ENCODE measurements at places on chromosomes 2 and 18. TPM values are rescaled to one million over a fixed set of nuclear protein-coding genes. Genes with fewer than 3 reads are reported as not detected.

The PSTPIP2 gene
- total RNA-seq = 1.3 TPM

DNA sequence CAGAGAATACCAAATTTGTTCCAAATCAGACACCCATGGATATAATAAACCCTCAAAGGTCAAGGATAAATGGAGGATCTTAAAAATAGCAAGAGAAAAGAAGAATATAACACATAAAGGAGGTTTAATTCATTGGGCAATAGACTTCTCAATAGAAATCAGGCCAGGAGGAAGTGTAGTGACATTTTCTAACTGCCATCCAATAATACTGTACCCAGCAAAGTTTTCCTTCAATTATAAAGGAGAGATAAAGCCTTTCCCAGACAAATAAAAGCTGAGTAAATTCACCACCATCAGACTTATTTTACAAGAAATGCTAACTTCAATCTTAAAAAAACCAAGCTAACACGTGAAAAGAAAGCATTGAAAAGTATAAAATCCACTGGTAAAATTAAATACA is 121.6 kb downstream of the MSTN start:
- DNase-seq = no peak

GRCh38 chr2:53911434-53912189 is 51.8 kb upstream of the GPR75 start:
- no peak for DNase-seq

GRCh38 chr2:222025881-222026271 is 272.9 kb downstream of the PAX3 start:
- DNase-seq = no peak

GRCh38 chr2:66494708-66495107 is 59.8 kb downstream of the MEIS1 start:
- no peak for DNase-seq

The DES gene
- total RNA-seq = 21,230 TPM

The AQP4 gene
- total RNA-seq = 0.75 TPM

- no peak for DNase-seq
These were observed 77.2 kb downstream of the NAT8 start for GRCh38 chr2:73564986-73565385.

DNA sequence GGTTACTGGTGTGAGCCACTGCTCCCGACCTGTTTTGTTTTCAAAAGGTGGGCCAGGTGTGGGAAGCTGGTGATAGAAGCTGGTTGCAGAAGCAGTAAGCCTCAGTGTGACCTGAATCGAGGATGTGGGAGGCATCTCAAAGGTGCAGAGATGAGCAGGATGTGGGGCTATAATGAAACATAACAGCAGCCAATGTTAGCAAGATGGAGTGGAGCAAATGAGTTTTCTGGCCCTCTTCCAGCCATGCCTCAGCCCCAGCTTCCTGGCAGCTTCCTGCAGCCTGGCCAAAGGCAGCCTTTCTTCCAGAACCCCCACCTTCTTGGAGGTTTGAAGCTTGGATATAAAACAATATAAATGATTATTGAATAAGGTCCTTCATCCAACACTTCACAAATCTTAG is 184.8 kb downstream of the NCK2 start:
- no peak for DNase-seq

DNA sequence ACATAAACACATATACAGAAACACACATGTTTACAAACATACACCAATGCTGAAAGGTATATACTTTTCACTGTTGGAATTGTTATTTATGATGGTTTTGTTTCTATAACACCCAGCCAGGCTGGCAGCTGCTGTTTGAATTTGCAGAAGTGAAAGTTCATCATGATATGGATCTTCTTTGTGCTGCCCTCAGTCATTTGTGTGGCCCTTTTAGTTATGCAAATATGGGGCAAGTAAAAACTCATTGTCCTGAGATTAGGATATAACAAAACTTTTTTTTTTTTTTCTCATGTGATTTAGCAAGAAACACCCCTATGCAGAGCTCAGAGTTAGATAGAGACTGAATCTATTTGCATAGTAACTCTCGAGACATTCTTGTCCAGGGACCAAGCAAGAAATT is 714.1 kb downstream of the KCNJ3 start:
- DNase-seq = no peak

The LBX2 gene
- total RNA-seq = 0.51 TPM

- DNase-seq = no peak
These were observed 48.6 kb downstream of the SPRED2 start for GRCh38 chr2:65383541-65384488.

- no peak for DNase-seq
These were observed 38.3 kb upstream of the SMAD2 start for GRCh38 chr18:47968721-47969120.

The IL36B gene
- total RNA-seq = not detected

- no peak for DNase-seq
These were observed 355.2 kb upstream of the UBE2E3 start for GRCh38 chr2:180625006-180625844.

GRCh38 chr2:23380562-23381065 is 4.4 kb upstream of the KLHL29 start:
- no peak for DNase-seq

The RGPD3 gene
- 0.08 TPM for total RNA-seq

DNA sequence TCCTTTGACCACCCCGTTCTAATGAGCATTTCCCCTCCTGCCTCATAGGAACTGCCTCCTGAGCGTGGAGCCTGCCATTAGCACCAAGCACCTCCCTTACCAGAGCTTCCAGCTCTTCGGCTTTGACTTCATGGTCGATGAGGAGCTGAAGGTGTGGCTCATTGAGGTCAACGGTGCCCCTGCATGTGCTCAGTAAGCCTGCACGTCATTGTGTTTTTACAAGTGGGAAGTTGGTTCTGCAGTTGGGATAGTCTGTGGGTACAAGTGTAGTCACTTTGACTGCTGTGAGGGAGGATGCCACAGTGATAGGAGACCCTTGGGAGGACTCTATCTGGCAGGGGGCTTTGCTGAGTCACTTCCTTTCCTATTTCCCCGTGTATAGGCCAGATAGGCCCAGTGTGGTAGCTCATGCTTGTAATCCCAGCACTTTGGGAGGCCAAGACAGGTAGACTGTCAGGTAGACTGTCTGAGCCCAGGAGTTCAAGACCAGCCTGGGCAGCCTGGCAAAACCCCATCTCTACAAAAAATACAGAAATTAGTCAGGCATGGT is 22.0 kb upstream of the POLR1B start:
- DNase-seq = no peak

The C2orf72 gene
- total RNA-seq = 0.08 TPM

The SCN2A gene
- total RNA-seq = 0.13 TPM

The GREB1 gene
- 2.9 TPM for total RNA-seq

The FBXO48 gene
- 0.92 TPM for total RNA-seq

- DNase-seq = no peak
These were observed 14.2 kb downstream of the FAM110C start for GRCh38 chr2:32068-32467.

- no peak for DNase-seq
These were observed 1.5 kb downstream of the ACSL3 start for GRCh38 chr2:222862106-222862908.

- no peak for DNase-seq
These were observed 824 bp upstream of the ABHD1 start for GRCh38 chr2:27122791-27123190.

The TLX2 gene
- not detected for total RNA-seq

- DNase-seq = no peak
These were observed 32.4 kb downstream of the TMEM87B start for GRCh38 chr2:112087346-112088020.

The NT5C1B gene
- total RNA-seq = not detected

- DNase-seq = no peak
These were observed 217.6 kb upstream of the NRP2 start for GRCh38 chr2:205464681-205465080.

- DNase-seq = no peak
These were observed 9.3 kb downstream of the WNT10A start for GRCh38 chr2:218889937-218890336.

DNA sequence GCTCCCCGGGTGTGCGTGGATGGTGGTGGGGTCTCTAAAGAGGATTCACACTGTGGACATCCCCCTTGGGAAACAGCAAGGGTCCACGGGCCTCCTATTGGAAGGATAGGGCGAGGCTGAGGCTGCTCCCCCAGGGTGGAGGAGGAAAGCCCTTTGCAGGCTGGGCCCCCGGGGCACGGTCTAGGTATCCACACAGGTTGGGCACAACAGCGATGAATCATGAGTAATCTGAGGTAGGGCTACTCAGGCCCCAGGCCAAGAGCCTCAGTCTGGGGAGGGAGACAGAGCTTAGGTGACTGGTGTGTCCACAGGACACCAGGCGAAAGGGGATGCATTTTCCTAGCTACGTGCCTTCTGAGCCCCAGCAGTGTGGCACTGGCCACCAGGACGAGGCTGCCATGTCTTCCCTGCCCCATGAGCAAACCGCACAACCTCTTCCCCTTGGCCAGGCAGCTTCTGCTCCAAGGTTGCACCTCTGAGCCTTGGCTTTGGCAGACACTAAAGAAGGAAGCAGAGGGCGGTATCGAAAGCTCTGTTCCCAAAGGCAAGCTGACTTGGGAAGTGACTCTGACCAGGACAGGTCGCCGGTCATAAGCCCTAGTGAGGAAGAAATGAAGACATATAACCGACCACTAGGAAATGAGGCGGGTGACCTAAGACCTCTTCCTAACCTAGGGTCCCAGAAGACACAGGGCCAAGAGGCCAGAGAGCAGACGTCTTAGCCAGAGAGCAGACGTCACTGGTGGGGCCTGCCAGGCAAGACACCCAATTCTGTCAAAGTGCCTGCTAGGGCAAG is 14.6 kb upstream of the SEMA4C start:
- DNase-seq = no peak

GRCh38 chr2:54895730-54896129 is 154.5 kb downstream of the RTN4 start:
- no peak for DNase-seq

DNA sequence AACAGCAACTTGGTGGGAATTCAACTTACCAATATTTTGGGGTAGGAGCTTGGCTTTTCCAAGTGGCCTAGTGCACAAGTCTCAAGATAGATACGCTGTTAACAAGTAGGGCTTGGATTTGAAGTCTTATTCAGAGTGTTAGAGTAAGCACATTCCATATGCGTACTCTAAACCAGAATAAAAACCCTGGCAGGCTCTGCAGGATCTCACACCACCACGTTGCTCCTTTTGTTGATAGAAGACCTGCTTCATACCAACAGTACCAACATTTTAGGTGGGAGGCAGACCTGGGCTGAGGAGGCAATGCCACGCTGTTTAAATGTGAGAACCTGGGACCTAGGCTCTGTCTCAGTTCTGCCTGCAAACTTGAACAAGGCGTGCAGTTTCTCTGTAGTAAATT is 214.0 kb downstream of the RNF144A start:
- DNase-seq = no peak

DNA sequence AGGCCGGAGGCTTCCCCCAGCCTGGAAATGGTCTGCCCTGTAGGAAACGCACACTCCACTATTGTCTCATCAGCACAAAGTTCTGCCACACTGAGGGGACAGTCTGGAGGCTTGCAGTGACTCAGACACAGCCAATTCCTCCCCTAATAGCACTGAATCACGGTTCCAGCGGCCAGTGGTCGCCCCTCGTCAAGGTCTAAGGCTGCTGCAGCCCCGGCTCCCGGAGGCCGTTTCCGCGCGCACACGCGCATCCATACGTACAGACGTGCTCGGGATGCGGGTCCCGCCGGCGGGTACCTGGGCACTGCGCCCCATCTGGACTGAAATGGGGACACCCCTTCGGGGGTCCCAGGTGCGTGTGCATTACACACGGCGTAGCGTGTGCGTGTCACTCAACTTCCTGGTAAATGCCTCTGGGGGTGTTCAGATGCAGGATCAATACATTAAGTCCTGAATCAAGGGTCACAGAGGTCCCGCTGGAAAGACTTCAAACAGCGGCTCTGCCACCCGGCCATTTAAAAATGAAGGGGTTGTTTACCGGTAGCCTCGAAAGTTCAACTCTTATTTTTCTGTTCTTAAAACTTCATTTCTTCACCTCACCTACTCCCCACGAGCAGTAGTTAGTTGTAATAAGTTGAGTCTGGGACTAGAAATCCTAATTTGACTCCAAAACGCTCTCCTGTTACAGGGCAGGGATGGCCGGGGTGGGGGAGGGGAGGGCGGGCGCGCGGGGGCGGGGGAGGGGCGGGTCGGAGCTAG is 572 bp upstream of the ZNF516 start:
- no peak for DNase-seq

DNA sequence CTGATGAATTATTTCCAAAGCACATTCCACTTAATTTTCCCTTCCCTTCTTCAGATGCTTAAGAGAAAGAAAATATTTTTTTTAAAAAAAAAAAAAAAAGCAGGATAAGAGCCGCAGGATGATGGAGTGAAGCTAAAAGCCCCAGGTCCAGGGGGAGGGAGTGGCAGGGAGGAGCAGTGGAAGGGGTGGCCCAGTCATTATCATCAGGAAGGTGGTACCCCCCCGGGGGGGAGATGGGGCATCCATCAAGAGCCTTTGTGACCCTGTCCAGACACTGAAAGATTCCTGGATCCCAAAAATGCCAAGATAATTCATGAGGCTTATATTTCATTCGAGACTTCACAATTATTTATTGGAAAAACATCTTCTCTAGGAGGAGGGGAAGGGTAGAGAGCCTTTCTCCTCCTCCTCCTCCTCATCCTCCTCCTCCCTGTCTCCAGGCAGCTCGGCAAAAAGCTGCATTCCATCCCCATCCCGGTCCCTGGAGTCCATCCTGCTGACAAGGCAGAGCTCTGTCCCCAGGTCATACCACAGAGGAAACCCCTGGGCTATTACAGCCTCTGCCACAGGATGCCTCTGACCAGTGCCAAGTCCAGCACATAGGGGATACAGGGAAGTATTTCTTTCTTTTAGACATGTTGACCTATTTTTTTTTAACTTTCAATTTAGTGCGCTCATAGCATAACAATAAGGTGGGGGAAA is 125.3 kb downstream of the TWIST2 start:
- DNase-seq = no peak

The TTN gene
- 4,176 TPM for total RNA-seq

DNA sequence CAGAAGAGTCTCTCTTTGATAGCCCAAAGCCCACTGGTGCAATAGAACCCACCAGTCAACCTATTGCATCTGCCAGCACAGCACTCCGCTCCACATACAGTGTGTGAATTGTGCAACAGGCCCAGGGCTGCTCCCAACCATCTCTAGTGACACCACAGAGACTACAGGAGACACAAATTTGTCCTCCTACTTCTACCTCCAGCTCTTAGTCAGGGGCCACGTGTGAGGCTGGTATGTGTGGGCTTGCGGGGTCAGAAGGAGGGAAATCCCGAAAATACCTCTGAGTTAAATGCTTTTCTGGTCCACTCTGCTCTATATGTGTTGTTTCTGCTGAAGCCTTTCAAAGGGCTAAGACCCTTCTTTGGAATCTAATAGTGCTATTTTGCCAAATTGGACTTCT is 18.0 kb downstream of the DGUOK start:
- no peak for DNase-seq

The EFEMP1 gene
- 48.5 TPM for total RNA-seq

DNA sequence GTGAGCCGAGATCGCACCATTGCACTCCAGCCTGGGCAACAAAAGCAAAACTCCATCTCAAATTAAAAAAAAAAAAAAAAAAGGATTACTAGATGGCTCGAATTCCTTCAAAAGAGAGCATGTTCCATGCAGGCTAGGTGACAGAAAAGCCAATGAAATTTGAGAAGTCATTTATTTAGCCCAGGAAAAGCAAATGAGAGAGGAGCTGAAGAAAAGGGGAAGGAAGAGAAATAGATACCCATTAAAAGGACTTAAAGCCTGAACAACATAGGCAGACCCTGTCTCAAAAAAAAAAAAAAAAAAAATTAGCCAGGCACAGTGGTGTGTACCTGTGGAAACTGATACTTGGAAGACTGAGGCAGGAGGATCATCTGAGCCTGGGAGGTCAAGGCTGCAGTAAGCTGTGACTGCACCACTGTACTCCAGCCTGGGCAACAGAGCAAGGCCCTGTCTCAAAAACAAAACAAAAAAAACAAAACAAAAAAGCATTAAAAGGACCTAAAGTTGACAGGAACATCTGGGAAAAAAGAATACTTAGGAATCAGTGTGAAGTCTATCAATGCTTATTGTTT is 11.1 kb downstream of the SEPTIN10 start:
- no peak for DNase-seq
